ENCODE measurements at places on chromosomes 7 and 10.
A peak's percentile ranks its signal among the peaks of the same experiment; 100 is the strongest.

GRCh38 chr7:41886262-41886900, 183.5 kb upstream of the INHBA start:
- DNase-seq: no peak

DNA sequence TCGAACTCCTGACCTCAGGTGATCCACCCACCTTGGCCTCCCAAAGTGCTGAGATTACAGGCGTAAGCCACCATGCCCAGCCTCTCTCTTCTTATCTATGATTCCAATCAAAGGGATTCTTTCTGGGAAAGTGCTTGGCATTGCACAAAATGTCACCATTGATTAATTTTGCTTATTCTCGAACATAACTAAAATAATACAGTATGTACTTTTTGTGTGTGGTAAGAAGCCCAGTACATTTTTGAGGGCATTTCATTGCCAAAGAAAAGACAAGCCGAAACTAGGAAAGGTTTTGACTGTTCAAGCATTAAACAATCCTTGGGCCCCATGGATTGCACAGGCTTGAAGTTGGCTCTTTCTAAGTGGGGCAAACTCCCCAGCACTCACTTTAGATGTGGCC, 18.3 kb upstream of the CACUL1 start:
- DNase-seq: no peak

- peak; percentile 98 for DNase-seq
These were observed 332.0 kb upstream of the LRGUK start for GRCh38 chr7:133795068-133795665.

DNA sequence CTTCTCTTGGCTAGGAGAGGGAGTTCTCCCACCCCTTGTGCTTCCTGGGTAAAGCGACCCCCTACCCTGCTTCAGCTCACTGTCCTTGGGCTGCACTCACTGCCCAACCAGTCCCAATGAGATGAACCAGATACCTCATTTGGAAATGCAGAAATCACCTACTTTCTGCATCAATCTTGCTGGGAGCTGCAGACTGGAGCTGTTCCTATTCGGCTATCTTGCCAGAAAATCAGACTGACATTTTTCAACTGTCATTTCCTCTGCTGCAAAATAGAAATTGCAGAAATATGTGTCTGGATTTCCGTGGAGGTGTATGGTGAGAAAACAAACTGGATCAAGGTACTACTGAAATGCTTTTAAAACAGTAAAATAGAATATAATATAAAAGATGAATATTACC, 43.0 kb upstream of the CYP2C18 start:
- no peak for DNase-seq

DNA sequence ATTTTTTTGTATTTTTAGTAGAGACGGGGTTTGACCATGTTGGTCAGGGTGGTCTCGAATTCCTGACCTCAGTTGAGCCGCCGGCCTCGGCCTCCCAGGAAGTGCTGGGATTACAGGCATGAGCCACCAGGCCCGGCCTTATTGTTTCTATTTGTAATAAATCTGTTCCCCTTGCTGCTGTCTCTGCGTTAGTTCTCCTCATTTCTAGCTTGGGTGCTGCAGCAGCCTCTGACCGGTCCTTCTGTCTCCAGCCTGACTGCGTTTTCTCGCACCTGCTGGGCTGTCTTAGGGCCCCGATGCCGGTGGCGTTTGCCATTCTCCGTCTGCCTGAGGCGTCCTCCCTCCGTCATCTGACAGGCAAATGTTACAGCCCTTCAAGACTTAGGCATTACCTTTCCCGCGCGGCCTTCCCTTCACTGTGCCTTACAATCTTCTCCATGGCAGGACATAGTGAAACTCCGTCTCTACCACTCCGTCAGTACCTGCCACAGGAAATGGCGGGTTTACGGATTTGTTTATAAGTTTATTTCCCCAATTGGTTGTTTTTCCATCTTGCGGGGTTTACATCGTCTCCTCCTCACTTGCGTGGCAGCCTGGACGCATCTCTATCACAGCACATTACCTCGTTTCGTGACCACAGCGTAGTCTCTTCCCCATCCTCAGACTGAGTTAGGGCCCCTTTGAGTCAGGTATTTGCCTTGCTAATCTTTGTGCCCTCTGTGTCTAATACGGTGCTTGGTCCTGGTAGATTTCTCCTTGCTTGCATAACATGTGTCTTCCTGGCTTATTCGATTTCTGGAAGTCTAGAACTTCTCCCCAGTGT, 2.3 kb upstream of the GIMAP8 start:
- no peak for DNase-seq

GRCh38 chr10:7036951-7037350, 373.9 kb downstream of the SFMBT2 start:
- DNase-seq: no peak

GRCh38 chr7:141874787-141875186, 33.5 kb upstream of the PRSS37 start:
- DNase-seq: no peak

DNA sequence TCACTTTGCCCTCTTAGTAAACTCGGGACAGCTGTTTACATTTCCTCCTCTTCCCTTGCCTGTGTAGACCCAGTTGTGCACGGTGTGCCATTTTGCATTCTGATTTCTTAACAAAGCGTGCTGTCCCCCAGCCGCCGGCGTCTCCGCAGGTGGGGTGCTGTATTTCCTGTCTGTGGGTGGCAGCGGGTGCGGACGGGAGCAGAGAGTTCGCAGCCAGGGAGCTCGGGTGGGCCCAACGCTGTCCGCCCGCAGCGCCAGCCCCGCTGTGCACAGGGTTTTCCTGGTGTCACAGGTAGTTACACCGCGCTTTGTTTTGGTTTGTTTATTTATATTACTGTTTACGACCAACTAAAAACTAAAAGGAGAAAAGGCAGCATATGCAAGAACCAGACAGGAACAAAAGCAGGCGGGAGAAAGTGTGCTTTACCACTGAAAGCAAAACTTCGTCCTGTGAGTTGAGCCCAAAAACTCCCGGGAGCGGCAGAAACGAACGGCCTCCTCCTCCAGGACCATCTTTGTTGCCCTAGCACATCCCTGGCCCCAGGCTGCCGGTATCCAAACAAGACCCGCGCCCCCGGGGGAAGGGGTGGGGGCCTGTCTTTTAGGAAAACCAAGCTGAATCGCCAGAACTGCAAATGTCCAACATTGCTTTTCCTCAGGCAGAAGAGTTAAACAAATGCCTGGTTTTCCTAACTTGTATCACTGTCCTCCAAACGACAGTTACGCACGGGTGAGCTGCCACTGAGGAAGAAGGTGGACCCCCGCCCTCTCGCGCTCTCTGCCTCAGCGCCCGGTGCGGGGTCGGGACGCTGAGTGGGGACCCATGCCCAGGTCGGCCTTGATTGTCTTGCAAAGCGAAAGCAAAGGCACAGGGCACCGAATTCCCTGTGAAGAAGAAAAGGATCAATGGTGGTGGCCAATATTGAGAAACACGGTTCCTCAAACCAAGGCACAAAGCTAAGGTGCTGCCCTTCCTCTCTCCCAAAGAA, 45.9 kb upstream of the DRGX start:
- DNase-seq: no peak

GRCh38 chr10:96645191-96645721, 58.4 kb upstream of the TM9SF3 start:
- DNase-seq: no peak

GRCh38 chr7:6306471-6306870, 34.0 kb upstream of the CYTH3 start:
- DNase-seq: no peak

- no peak for DNase-seq
These were observed 209.2 kb upstream of the SHH start for GRCh38 chr7:156021471-156021870.

DNA sequence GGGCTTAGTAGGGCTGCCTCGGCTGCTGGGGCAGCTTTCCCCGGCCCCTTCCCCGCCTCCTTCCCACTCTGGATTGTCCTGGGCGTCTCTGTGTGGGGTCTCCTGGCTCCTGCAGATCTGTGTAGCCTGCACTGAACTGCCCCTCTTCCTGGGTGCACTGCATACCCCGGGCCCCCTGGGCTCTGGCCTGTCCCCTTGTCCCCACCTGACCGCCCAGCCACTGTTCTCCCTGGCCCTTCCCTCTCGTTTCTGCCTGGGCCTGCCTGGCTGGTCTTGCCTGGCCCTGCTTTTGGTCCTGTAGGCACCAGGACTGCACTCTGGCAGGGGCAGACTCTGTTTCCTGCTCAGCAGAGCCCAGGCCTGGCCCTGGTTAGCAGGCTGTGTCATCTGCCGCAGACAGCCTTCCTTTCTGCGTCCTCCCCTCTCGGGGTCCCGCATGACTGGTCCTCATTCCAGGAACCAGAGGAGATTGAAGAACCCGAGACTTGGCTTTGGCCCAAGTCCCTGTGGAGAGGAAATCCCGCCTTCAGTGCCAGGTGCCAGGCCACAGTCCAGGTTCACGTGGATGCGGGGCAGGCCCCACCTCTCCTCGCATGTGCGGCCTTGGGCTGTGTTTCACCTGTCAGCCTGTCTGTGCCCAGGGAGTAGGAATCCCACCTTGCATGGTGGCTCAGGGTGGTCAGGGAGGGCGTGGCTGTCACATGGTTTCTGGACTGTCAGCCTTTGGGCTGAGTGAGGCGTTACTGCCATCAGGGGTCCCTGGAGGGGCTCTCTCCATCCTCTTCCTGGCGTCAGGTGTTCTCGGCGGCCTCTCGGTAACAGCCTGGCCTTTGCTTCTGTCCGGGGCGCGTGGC, 9.2 kb downstream of the INPP5A start:
- DNase-seq: peak; percentile 66

DNA sequence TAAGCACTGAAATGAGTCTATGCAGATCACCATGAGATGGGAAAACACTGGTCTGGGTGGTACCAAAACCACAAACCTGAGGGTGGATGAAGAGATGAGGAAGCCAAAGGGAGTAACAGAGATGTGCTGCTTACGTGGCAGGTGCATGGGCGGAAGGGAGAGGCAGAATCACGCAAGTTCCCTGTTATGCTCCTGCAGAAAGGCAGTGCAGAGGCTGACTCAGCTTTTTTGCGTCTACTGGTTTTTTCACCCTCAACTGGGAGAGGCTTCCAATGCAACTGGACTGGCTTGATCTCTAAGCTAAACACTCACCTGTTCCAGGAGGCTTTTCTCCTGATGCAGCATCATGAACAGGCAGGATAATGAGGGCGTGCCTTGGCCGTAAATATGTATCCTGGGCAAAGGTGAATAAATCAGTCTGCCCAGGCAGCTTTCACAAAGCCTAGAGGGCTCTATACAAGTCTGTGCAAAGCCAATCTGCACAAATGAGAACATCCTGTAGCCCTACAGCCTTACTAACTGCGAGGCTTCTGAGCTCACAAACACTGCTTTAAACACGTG, 95.4 kb upstream of the AFAP1L2 start:
- no peak for DNase-seq

DNA sequence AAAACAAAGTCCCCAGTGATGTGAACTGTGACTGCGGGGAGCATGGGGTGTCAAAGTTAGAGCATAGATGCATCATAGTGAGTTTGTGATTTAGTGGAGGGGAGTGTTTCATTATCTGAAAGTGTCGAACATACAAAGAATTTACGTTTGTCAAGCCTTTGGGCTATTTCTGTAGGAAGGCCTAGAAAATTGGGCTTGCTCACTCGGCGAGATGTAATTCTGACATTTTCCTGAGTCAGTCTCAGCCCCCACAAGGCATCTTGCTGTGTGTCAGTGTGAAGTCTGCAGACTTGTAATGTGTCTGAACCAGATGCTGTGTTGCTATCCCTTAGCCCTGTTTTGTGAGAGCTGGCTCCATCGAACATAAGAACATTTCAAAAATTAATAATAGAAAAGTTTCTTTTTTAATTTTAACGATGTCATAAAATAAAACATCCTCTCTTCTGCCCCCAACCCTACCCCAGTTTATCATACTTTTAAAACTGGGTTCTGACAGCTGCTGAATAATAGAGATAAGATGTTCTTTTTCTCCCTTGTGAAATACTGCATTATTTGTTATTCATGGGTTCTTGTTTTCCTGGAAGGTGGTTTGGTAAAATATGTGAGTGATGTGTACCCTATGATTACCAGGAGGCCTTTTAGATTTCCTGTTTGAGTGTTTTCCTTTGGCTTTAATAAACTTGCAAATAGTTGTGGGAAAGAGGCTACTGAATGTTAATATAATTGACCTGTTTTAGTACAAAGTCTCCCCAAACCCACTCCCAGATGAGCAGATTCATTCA, 207.4 kb downstream of the GPR158 start:
- no peak for DNase-seq
